ENCODE measurements at places on chromosomes 2 and 18.
A peak's percentile ranks its signal among the peaks of the same experiment; 100 is the strongest.

- DNase-seq = no peak
Measured at GRCh38 chr2:215764441-215765048, 248.8 kb downstream of the MREG start.

DNA sequence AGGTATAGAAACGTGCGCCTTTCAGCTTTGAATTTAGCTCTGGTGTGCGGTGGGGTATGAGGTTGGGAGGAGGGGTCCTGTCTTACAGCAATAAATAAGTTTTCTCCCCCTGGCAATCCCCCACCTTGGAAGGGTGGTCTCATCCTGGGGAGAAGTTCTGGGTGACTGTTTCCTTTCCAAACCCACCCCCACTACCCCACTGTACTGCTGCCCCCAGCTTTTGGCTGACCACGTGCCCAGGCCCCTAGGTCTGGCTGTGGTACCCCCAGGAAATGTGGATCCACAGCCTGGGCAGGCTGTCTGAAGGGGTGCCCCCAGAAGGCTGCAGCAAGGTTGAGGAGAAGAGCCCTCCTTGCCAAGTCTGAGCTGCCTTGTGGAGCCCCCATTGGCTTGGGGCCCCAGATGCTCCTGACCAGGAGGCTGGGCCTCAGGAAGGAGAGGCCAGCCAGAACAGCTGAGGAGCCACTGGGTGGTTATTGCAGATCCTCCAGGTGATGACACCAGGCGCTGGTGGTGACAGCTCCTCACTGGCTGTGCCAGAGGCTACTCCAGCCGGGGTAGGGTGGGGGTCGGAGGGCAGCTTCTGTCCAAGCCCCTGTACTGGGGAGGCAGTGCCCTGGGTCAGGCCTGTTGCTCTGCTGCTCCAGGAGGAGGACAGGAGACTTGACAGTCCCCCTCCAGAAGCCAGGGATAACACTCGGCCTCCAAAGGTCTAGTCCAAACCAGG lies 24.2 kb downstream of the CCT7 start:
- peak; percentile 34 for DNase-seq

GRCh38 chr2:62559582-62559981 lies 53.6 kb upstream of the TMEM17 start:
- no peak for DNase-seq

DNA sequence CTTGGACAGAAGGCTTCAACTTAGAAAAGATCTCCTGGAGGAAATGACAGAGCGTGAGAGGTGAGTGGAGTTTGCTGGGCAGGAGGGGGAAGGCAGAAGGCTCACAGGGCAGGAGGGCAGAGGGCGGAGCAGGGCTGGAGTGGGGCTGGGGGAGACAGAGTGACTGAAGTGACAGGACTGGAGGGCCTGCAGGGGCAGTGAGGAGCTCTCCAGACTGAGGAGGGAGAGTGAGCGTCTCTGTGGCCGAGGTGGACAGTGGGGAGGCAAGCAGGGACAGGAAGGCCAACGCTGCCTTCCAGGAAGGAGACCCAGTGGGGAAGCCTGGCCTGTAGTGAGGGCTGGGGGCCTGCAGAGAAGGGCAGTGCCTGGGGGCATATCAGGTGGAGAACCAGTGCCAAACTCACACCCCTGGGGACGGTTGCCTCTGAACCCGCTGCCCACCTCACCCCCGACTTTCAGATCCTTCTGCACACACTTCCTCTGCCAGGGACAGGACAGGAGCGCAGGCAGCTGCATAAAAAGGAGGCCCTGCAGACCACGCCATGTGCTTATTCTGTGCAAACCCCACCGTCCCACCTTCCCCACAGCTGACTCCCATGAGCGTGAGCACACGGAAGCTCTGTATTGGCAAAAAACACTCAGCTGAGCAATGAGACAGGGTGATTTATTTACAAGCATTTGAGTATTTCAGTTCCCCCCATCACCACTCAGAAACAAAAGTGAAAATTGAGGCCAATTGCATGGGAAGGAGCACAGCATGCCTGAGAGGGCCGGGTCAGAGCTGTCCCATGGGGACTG lies 244.3 kb downstream of the FAM210A start:
- no peak for DNase-seq

- DNase-seq = no peak
Measured at GRCh38 chr18:57775937-57776336, 27.2 kb downstream of the ATP8B1 start.

- no peak for DNase-seq
Measured at GRCh38 chr18:23723121-23723520, 33.9 kb downstream of the LAMA3 start.

DNA sequence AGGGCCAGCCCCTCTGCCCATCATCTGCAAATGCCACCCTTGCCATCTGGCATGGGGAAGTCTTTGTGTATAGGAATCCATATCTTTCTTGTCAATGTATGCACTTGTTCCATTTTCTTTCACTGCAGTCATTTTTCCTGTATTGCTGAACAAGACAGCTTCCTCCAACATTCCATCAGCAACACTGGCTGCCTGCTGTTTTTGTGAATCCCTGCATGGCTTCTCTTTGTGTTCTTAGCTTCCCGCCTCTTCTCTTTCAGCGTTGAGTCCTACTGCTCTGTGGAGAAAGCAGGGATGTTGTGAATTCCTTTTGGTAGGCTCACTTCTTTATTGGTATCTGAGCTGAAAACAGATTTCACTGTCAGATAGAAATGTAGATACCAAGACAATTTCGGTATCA lies 150.0 kb downstream of the LPIN1 start:
- peak; percentile 42 for DNase-seq

- no peak for DNase-seq
Measured at GRCh38 chr2:196987649-196988364, 61.3 kb upstream of the PGAP1 start.

- no peak for DNase-seq
Measured at GRCh38 chr2:214628091-214628490, 181.4 kb downstream of the BARD1 start.

DNA sequence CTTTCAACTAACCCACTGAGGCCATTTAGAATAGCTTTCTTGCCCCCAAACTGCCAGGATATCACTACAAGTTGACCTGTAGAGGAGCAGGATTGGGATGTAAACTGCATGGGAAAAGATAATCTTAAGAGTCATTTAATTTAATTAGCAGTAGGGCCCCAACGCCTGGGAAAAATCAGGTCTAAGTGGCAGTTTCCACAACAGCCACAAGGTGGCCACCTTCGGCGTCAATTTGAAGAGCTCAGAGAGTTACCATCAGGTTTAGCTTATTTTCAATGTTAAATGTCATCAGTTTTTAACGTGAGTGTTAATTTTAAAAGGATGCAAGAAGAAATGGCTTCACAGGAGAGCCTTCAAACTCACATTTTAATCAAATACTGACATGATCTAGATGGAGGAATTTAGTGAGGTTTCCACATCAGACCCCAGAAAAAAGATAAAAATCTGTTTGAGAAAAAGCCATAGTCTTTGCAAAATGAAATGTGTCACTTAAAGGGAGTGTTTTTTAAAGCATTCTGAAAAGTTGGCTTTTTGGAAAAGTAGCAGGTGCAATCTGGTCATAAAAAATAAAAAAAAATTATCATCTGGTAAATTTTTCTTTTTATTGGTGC lies 77.3 kb upstream of the UPP2 start:
- DNase-seq = no peak
